ENCODE measurements at places on chromosomes 16 and 17. TPM values are rescaled to one million over a fixed set of nuclear protein-coding genes. Genes with fewer than 3 reads are reported as not detected.

Gene TBC1D3K
- total RNA-seq, result not detected

Gene TMEM238L
- not detected for total RNA-seq

Gene TLCD1
- 7.1 TPM for total RNA-seq

Gene KCTD2
- 27.3 TPM for total RNA-seq

Gene CLEC18C
- total RNA-seq, result 0.99 TPM

Gene HS3ST6
- total RNA-seq, result not detected

Gene ZDHHC1
- total RNA-seq, result 9.9 TPM

Gene FOXJ1
- not detected for total RNA-seq

Gene CCL16
- not detected for total RNA-seq

Gene UNC45B
- total RNA-seq, result not detected

Gene POLR3K
- total RNA-seq, result 2.0 TPM

Gene VWA3A
- total RNA-seq, result not detected

Gene KRT28
- not detected for total RNA-seq

Gene CA7
- not detected for total RNA-seq

Gene LCAT
- total RNA-seq, result 7.6 TPM

Gene NPIPA8
- total RNA-seq, result not detected

Gene CDRT15L2
- not detected for total RNA-seq

Gene MYH13
- not detected for total RNA-seq

Gene ADAD2
- total RNA-seq, result not detected

Gene LCMT1
- 53.2 TPM for total RNA-seq

Gene NPIPA3
- total RNA-seq, result 1.2 TPM

Gene KRTAP9-4
- not detected for total RNA-seq
